Lower leg skin (tissue), 4 donors: ENCODE measurements at places on chromosomes 1 and 21. TPM values are rescaled to one million over a fixed set of nuclear protein-coding genes. Genes with fewer than 3 reads are reported as not detected.

- no peak for DNase-seq
These were observed 15.9 kb upstream of the POGZ start for GRCh38 chr1:151475175-151475574.

DNA sequence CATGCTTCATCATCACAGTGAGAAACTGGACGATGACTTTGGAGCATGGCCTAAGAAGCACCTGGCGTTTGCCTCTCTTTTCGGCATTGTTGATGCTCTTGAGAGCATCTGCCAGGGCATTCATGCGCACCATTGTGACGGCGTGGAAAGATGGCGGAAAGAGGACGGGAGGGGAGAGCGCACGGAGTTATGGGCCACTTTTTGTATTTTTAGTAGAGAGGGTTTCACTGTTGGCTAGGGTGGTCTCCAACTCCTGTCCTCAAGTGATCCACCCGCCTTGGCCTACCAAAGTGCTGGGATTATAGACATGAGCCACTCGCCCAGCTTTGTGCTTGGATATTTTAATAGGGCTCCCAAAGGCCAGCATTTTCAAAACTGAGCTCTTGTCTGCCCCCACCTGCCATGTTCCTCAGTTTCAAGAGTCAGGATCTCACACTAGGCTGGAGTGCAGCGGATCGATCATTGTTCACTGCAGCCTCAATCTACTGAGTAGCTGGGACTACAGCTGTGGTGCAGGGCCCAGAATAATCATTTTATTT, 5.3 kb downstream of the RPS8 start:
- no peak for DNase-seq

The AVPR1B gene
- not detected for total RNA-seq

GRCh38 chr21:34540206-34540605, 28.2 kb upstream of the KCNE1 start:
- DNase-seq = no peak

The PTGFR gene
- 14.9 TPM for total RNA-seq

GRCh38 chr1:54987427-54987826, 7.0 kb downstream of the TMEM61 start:
- no peak for DNase-seq

DNA sequence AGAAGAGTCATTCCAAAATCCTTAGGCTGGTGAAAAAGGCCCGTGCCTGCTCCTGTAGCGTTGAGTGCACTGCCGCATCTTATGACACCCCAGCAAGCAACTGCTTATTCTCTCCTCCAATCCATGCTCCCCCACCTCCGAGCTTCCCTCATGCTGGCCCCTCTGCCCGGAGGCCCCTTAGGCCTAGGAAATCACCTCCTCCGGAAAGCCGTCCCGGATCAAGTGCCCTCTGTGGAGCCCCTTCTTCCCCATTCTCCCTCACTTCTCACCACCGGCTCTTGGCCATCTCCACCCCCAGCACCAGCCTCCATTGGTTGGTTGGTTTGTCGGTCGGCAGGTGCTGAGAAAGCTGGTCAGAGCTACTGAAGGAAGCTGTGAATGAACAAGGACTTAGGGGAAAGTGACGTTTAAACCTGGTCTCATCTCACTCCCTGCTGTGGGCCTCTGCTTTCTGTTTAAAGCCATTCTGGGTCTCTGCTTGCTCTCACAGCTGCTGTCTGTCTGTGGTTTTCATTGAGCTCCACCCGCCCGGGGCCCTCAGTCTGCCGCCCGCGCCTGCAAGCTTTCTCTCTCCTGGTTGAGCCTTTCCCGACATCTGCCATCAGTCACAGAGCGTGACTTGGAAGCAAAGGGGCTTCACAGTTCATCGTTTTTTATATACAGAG, 122.2 kb downstream of the KCNN3 start:
- no peak for DNase-seq

The GPX7 gene
- 9.1 TPM for total RNA-seq

- no peak for DNase-seq
These were observed 37.8 kb downstream of the IER5 start for GRCh38 chr1:181126289-181126688.

The ERO1B gene
- total RNA-seq = 4.4 TPM

DNA sequence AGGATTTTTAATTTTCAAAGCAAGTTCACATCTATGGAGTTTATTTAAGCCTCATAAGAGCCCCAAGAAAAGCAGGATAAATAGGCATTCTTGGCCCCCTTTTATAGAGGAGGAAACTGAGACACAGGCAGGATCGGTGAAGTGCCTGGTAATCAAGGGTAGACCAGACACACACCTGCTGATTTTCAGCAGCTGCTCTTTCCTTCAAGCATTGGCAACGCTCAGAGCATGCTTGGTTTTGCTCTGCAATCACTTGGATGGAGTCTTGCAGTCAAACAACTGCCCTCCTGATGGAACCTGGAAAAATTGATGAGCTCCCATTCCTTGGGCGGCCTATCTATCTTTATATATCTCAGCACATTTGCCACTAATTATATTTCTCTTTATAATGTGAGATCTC, 478.9 kb upstream of the CAMK1G start:
- DNase-seq = no peak

DNA sequence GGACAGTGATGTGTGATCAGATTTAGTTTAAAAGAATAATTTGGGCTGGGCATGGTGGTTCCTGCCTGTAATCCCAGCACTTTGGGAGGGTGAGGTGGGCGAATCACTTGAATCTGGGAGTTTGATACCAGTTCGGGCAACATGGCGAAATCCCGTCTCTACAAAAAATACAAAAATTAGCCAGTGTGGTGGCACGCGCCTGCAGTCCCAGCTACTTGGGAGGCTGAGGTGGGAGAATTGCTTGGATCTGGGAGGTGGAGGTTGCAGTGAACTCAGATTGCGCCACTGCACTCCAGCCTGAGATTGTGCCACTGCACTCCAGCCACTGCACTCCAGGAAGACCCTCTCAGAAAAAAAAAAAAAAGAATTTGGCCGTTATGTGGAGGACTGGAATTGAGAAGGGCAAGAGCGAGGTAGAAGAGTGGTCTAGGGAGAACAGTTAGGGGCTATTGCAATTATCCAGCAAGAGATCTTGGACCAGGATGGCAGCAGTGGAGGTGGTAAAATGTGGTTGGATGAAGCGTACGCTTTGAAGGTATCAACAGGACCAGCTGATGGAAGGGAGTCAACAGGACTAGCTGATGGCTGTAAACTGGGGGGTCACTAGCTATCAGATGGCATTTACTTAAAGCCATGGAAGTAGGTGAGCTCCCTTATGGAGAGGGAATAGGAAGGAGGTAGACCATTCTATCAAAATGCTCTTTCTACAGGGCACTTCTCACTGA, 9.6 kb downstream of the BTBD19 start:
- DNase-seq = peak; percentile 15

The KCNC4 gene
- total RNA-seq = 4.8 TPM

DNA sequence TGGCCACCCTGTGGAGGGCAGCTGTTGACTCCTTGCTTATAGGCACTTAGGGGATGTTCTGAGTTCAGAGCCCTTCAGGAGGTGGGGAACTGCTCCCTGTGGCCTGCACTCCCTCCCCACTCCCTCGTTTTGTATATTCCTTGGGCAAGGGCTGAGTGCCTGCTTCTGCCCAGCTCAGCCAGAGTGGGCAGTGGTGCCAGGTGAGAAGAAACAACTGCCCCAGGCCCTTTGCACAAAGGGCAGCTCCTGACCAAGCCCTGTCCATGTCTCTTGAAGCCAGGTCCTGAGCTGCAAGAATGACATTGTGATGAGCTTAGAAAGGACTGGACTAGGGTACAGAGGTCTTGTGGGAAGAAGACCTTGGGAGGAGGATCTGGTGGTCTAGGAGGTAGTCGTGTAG, 2.2 kb downstream of the AGTRAP start:
- no peak for DNase-seq

- DNase-seq = no peak
These were observed 70.4 kb downstream of the VAV3 start for GRCh38 chr1:107894605-107895004.

- DNase-seq = no peak
These were observed 27.8 kb downstream of the CBR1 start for GRCh38 chr21:36097427-36098181.

The NOTCH2 gene
- total RNA-seq = 102 TPM

The NEK2 gene
- 2.7 TPM for total RNA-seq

GRCh38 chr1:219304227-219305226, 130.8 kb downstream of the LYPLAL1 start:
- DNase-seq = no peak

GRCh38 chr1:96536581-96536980, 185.0 kb upstream of the PTBP2 start:
- DNase-seq = no peak

The DCDC2B gene
- not detected for total RNA-seq

The C4BPB gene
- not detected for total RNA-seq

- DNase-seq = no peak
These were observed 111.4 kb downstream of the ZP4 start for GRCh38 chr1:237779356-237779755.

- DNase-seq = peak; percentile 39
These were observed 5.0 kb downstream of the NGF start for GRCh38 chr1:115332813-115333608.

The MTR gene
- total RNA-seq = 16.3 TPM

DNA sequence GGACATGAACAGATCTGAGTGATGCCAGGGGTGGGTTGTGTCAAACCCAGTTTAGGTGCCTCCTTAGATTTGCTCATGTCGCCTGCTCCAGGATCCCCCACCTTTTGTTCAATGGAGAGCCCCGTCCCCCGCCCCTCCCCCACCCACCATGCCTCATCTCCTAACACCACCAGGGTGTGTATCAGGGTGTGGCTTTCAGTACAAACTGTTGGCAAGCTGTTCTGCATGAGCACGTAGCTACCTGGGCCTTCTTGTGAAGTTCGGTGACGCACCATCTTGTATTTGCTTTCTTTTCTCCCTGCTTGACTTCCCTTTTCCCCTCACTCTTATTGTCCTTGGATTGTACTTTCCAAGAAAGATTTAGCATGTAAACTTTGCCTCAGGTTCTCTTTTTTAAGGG, 94.8 kb downstream of the EBNA1BP2 start:
- DNase-seq = peak; percentile 29

DNA sequence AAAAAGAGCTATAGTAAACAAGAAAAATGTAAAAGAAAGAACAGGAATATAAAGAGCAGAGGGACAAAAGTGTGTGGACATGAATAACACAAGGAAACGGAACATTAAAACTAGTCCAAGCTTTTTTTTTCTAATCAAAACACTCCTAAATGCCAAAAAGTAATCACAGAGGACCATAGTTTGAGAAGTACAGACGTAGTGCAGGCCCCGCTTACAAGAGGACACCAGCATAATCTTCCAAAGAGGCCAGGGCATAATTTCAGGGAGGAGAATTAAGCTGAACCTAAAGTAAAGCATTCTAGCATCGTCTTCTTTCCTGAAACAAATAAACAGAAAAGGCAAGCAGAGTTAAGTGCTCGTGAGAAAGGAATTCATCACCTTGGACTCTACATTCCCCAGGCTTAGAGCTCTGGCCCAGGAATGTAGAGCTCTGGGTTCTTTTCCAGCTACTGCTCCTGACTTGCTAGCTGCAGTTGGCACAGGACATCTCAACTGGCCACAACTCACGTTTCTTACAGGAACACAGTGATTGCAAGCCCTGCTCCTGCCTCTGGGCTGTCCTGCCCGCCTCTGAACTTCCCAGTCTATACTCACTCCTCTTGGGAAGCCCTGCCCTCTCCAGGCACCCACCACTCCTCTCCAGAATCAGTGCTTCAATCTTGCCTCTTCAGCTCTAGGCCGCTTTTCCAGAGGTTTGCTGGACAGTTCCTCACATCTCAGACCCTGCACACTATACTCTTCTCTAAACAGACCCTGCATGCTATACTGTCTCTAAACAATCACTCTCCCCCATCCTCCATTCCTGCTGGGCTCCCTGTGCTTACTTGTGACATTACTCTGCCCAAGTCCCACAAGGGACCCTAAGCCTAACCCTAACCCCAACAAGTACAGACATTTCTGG, 9.8 kb downstream of the RGS8 start:
- no peak for DNase-seq

DNA sequence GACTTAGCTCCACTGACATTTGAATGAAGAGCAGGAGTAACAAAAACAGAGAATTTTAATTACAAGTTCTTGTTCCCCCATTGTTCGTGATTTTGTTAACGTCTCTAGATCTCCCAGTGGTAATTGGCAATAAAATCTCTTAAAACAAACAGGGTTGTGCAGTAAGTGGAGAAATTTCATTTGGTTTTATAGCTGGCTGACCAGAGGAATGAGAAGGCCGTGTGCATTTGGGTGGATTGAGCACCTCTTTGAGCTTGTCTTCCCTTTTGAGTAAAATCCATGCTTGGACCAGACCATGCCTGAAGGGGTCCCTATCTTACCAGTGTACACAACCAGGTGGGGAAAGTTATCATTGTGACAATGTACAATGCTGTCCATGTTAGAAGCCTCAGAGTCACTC, 137.8 kb downstream of the HIVEP3 start:
- no peak for DNase-seq

The SPRTN gene
- 31.3 TPM for total RNA-seq

DNA sequence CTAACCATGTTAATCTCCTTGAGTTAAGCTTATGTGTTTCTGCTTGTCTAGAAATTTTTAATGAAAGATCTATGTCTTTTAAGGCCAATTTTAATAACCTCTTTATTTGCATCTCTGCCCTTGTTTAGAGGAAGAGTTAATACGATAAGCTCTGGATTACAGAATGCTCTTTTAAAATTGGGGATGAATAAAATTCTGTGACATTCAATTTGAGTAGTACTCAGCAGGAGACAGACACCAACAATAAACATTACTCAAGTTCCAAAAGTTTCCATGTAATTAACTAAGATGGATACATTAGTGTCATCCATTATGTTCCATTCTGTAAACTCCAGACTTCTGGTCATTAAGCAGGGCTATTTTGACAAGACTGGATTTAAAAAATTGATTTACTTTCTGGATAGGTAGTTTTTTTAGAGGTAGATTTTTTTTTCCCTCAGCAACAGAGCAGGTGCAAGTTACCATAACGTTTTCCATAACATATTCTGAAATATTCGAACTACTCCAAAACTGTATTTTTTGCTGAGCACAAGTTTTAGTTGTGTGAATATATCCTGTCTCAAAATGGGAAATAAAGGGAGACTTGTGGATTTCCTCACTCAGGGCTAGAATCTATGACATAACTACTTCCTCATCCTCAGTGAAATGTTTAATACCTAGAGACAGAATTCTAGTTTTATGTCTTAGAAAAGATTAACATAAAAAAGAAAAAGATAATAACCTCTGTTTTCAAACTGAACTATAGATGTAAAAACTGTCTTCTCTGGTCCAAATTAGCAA, 221.7 kb downstream of the NEGR1 start:
- no peak for DNase-seq

DNA sequence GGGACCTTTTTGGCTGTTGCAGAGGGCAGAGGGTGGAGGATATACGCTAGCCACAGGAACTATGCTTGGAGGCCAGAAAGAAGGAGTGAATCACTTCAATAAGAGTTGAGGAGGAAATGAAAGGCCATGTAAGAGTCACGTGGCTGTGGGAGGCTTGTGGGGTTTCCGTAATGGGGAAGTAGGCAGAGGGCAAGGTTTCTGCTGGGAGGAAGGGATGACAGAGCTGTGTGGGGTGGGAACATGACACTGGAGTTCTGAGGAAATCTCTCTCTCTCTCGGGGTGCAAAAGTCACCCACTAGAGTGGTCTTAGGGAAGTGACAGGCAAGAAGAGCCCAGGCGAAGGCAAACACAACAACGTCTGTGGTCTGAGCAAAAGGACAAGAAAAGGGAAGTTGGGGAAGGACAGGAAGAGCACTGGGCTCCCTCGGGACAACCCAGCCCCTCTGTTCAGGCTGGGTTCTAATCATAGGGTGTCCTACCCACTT, 3.9 kb upstream of the CD1C start:
- peak; percentile 63 for DNase-seq
